Activated CD4-positive, CD25-positive, alpha-beta regulatory T cell treated with anti-CD3 and anti-CD28 coated beads, Interleukin-2, amount 50 U/mL, for 24 hours (primary cell): ENCODE measurements at places on chromosomes 12 and 14.

DNA sequence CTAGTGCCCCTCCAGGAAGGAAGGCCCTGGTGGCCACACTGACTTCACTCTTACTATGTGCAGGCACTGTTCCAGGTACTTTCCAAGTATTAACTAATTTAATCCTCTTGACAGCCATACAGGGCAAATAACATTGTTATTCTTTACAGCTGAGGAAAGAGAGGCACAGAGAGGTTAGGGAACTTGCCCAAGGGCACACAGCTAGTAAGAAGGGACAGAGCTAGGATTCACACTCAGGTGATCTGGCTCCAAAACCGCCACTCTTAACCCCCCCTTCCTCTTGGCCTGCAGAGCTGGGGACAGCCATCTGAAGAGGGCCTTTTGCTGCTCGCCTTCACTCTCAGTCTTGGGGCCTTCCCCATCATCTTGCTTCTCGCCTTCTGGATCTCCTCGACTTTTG is 4.0 kb downstream of the JDP2 start:
- ATAC-seq: no peak

GRCh38 chr12:56469007-56469930 is 891 bp downstream of the SPRYD4 start:
- ATAC-seq: no peak

- no peak for ATAC-seq
Measured at GRCh38 chr14:86035882-86036281, 505.9 kb downstream of the FLRT2 start.

DNA sequence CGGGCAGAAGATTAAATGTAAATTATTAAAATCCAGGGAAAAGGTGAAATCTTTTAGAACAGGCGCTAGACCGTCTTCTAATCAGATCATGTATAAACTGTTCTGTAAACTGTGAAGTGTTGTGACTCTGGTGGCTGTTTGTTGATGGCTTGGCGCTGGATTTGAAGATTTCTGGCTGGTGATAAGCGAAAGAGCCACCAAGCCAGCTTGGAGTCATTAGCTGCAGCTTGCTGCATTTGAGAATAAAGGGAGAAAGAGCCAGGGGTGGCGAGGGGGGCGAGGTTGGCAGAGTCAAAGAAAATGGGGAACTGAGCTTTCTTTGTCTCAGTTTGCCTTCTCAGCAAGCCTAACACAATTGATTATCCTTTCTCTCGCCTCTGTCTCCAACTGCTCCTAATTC is 8.0 kb downstream of the SYNDIG1L start:
- ATAC-seq: no peak

GRCh38 chr12:94074216-94074979 is 74.0 kb upstream of the PLXNC1 start:
- ATAC-seq: no peak

DNA sequence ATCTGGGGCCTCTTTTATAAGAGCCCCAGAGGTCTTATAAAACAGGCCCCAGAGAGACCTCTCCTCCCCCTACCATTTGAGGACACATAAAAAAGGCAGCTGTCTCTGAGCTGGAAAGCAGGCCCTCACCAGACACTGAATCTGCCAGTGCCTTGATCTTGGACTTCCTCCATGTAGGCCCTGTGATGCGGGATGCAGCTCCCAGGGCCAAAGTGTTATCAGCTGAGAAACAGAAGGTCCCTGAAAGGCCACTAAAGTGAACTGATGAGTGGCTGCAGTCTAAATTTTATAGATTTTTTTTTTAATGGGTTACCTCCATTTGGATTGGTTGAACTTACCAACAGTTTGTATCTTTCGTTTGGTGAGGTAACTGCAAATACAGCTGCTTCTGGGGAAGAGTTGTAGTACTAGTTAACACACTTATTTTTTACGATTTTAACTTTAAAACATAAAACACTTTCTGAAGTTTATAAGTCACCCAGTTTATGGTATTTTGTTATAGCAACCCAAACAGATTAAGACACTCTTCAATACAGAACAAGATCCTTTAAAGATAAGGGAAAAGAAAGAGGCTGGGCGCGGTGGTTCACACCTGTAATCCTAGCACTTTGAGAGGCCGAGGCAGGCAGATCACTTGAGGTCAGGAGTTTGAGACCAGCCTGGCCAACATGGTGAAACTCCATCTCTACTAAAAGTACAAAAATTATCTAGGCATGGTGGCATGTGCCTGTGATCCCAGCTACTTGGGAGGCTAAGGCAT is 5.6 kb upstream of the GUCY2C start:
- no peak for ATAC-seq

GRCh38 chr12:29113101-29113500 is 36.0 kb upstream of the FAR2 start:
- ATAC-seq: no peak

DNA sequence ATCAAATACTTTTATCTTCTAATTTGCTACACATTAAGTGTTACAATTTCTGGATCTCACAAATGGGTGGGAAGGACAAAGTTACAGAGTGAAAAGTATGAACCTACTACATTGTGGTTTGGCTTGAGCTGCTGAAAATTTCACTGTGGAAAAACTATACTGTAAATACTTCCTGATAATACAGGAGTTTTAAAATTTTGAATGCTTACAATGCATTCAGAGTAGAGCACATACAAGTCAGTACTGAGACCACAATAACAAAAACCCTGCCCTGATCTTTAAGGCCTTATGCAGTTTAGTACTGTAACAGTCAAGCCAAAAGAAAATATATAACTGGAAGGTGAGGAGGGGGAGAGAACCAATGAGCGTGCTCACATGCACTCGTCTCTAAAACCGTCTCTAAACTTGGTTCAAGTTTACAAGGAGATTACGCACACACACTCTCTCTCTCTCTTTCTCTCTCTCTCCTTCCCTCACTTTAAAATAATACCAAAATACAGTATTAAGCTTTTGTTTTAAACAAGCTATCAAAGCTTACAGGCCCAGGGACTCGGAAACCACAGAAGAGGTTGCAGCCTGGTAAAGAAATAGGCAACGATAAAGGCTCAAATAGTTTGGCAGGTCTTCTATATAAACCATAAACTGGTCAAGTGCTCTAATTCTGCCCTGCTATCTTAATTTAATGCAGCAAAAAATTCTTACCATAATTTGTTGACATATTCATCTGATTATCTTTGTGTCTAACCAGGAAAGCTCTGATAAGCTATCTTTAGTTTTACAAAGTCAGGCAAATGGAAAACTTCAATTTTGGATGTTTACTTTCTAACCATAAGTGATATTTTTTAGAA is 58.0 kb downstream of the ATF7 start:
- ATAC-seq: no peak

DNA sequence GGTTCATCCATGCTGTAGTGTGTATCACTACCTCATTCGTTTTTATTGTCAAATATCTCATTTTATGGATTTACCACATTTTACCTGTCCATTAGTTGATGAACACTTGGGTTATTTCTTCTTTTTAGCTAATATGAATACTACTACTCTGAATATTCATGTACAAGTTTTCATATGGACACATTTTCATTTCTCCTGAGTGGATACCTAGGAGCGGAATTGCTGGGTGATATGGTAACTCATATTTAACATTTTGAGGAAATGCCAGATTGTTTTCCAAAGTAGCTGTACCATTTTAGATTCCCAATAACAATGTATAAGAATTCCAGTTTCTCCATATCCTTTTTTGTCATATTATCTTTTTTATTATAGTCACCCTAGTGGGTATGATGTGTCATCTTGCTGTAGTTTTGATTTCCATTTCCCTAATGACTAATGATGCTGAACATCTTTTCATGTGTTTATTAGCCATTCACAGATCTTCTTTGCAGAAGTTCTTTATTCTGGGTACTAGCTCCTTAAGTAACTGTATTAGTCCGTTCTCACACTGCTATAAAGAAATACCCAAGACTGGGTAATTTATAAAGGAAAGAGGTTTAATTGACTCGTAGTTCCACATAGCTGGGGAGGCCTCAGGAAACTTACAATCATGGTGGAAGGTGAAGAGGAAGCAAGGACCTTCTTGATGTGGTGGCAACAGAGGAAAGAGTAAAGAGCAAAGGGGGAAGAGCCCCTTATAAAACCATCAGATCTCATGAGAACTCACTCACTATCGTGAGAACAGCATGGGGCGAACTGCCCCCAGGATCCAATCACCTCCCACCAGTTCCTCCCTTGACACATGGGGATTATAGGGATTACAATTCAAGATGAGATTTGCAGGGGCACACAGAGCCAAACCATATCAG is 11.9 kb downstream of the NRDE2 start:
- peak; percentile 81 for ATAC-seq

- ATAC-seq: no peak
Measured at GRCh38 chr12:83016991-83017390, 330.3 kb downstream of the TMTC2 start.
